ENCODE measurements at places on chromosomes 5 and 9.

- no peak for DNase-seq
These were observed 156.0 kb downstream of the SEC61B start for GRCh38 chr9:99377790-99378775.

GRCh38 chr5:14600846-14601245 lies 19.3 kb downstream of the OTULINL start:
- DNase-seq: no peak

GRCh38 chr5:81631124-81631523 lies 119.8 kb downstream of the SSBP2 start:
- no peak for DNase-seq

DNA sequence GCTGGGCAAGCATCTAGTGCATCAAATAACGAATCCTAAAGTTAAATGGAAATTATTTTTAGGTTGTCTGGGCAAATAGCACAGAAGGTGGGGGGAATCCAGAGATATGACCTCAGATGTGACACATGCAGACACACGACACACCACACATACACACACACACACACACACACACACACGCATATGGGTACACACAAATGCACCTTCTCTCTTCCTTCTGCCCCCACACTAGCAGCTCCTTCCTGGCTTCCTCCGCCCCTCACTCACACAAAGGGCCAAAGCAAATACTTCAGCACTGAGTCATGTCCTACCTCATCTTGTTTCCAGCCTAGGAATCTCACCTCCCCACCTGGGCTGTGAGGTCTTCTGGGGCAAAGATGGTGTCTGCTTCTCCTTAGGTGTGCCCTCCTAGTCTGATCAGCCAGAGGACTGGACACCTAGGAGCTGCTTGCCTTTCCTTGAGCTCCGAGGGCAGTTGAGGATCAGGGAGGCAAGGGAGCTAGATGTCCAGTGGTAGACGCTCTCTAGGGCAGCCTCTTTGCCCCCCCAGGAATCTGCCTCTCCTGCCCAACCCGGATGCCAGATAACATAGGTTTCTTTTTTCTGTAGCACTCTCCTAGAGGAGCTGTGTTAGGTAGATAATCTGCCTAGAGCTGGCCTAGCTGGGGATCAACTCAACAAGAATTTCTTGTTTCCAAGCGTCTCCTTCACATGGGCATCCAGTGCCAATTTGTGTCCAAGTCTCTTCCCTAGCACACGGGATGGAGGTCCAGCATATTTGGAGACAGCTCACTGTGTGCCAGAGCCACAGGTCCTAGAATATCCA lies 14.3 kb upstream of the JADE2 start:
- DNase-seq: no peak

- no peak for DNase-seq
These were observed 456.7 kb downstream of the ZNF608 start for GRCh38 chr5:124289641-124290311.

GRCh38 chr5:63963080-63963735 lies 963 bp upstream of the HTR1A start:
- DNase-seq: no peak

GRCh38 chr5:137286025-137286610 lies 213.0 kb downstream of the SPOCK1 start:
- DNase-seq: no peak

DNA sequence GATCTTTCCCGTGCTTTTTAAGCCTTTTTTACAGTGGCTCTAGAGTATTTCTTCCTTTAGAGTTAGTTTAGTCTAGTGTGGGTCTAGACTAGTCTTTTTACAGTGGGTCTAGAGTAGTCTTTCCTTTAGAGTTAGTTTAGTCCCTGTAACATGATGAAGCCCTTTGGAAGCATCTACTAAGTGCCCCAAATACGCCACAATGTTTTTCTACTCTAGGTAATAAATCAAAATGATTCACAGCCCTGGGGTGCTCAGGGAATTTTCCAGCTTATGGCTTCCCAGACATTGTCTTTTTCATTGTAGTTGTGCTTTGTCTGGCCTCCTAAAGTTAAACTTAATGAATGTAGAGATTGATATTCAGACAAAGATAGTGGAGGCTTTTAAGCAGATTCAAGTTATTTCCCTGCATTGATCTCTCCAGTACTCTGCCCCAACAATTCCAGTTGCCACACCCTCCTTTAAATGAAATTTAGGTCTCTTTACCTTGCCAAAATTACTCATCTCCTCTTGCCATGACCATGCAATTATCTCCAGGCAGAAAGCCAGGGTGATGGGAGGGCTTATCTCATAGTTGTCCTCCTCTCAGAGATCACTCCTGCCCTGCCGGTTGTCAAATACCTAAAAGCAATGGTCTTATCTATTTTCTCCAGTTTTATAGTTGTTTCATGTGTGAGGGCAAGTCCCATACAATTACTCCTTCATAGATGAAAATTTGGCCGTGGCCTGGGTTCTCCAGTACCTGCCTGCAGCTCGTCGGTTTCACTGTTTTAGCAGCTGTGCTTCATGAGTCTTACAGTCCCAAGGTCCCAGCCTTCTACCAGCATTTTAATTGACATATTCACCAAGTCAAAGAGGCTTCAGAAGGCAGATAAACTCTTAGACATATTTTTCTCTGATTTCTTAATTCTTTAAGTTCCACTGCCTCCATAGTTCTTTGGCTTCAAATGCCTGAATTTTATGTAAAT lies 794.0 kb upstream of the COX7C start:
- DNase-seq: no peak

GRCh38 chr5:143030349-143030748 lies 260.2 kb downstream of the ARHGAP26 start:
- no peak for DNase-seq

DNA sequence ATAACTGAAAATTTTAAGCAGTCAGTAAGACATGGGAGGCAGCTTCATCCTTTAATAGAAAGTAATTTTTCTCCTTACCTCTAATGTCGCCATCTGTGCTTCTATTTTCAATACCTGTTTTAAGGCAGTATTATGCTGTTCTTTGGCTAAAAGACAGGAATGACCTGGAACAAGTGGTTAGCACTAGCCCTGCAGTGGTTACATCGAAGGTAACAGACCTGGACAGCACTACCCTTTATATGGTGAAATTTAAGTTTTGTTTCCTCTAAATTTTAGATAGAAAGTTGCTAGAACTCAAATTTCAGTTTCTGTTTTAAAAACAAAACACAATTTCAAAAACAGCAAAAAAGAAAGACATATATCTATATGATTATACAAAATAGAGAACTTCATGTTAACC lies 534.1 kb upstream of the CDH6 start:
- DNase-seq: no peak

GRCh38 chr9:19665146-19665863 lies 123.5 kb downstream of the SLC24A2 start:
- DNase-seq: no peak

GRCh38 chr5:178507151-178507932 lies 82.9 kb downstream of the COL23A1 start:
- no peak for DNase-seq

- DNase-seq: no peak
These were observed 377.1 kb downstream of the SPOCK1 start for GRCh38 chr5:137122075-137122474.

- DNase-seq: no peak
These were observed 153.2 kb downstream of the COMMD10 start for GRCh38 chr5:116237917-116238500.

- no peak for DNase-seq
These were observed 26.8 kb downstream of the ZNF346 start for GRCh38 chr5:177049285-177049684.

DNA sequence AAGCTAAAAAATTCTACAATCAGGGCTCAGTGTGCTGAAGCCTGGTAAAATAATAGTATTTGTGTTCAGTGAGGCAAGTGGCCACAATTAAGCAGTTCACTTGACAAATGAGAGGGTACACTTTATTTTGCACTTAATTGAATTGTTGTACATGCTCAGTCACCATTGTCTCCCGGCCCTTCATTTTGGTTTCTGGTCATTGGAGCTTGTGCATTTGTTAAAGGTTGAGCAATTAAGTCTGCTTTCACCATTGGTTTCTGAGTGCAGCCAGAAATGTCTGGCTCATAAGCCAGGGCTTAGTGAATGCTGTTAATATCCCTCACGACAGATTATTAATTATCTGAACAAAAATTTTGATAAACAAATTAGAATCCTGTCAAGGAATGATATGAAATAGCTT lies 89.6 kb downstream of the PRDM6 start:
- no peak for DNase-seq

- no peak for DNase-seq
These were observed 106.3 kb upstream of the SPOCK1 start for GRCh38 chr5:137605411-137605810.

DNA sequence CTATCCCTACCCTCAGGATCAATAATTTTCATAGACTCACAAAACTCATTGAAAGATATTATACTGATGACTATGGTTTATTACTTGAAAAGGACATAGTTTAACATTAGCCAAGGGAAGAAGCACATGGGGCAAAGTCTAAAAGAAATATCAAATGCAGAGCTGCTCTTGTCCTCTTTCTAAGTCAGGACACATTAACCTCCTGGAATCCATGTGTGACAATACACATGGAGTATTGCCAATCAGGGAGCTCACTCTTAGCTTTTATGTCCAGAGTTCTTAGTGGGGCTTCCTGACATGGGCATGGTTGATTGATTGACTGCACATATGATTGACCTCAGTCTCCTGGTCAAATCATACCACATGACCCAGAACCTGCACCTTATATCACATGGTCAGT lies 165.5 kb upstream of the COX7C start:
- DNase-seq: no peak

DNA sequence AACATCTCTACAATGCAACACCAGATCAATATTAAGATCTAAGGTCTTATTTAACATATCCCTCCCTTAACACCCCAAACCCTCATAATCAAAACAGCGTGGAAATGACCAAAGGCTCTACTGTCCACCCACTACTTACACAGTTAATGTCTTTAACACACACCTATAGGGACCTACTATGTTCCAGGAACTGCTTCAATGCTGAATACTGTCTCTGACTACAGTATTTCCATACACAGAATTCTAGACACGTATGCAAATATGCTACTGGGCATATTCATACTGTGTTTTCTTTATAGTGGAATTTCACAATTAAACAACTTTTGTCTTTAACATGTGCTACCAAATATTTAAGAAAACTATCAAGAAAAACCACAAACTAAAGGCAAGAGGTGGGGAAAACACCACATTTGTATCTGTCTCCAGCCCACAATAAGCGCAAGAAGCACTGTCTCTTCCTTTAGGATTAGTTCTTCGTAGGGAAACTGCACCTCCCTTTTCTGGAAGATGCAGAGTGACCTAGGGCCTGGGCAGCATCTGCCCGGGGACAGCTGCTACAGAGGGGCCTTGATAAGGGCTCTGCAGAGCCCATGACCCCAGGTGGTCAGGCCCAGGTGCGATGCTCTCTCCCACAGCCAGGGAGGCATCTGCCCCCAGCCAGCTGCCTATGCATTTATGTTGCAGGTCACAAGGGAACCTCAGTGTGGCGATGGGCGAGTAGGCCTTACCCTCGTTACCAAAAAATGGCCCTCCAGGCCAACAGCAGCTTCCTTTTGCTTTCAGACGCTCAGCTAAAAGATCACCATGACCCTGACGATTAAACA lies 55.2 kb downstream of the PSMB7 start:
- DNase-seq: no peak

DNA sequence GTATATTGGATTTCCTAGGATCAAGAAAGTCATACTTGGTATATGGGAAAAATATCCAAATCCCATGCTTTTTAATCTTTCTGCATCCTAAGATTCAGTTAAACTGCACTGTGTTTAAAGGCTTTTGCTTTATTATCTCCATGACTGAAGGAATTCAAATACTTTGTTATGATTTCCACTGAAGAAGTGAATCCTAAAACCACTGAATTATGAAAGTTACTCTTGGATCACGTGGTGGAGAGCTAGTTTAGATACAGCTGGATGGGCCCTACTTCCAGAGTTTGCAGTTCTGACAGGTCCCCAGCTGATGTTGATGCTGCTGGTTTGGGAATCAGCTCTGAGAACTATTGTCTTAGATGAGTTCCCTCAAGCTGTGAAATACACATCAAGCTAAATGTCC lies 5.0 kb downstream of the DAB2 start:
- DNase-seq: no peak

- no peak for DNase-seq
These were observed 6.3 kb upstream of the TDRD7 start for GRCh38 chr9:97405551-97405950.

Data from activated T-helper 1 cell treated with anti-CD3 and anti-CD28 coated beads, Interleukin-2, amount 50 U/mL, for 16 hours (primary cell).